ENCODE measurements at places on chromosomes 2 and 18. TPM values are rescaled to one million over a fixed set of nuclear protein-coding genes. Genes with fewer than 3 reads are reported as not detected.
A peak's percentile ranks its signal among the peaks of the same experiment; 100 is the strongest.

CABYR gene
- total RNA-seq = 0.52 TPM

ITGB6 gene
- not detected for total RNA-seq

SLC66A3 gene
- total RNA-seq = 16.1 TPM

TUBB8B gene
- total RNA-seq = not detected

EVX2 gene
- not detected for total RNA-seq

USP34 gene
- total RNA-seq = 46.9 TPM

GRCh38 chr2:97708048-97708380 lies 5.4 kb upstream of the ZAP70 start:
- no peak for DNase-seq

GRCh38 chr2:28108143-28108542 lies 217.6 kb downstream of the BABAM2 start:
- DNase-seq = no peak

DNA sequence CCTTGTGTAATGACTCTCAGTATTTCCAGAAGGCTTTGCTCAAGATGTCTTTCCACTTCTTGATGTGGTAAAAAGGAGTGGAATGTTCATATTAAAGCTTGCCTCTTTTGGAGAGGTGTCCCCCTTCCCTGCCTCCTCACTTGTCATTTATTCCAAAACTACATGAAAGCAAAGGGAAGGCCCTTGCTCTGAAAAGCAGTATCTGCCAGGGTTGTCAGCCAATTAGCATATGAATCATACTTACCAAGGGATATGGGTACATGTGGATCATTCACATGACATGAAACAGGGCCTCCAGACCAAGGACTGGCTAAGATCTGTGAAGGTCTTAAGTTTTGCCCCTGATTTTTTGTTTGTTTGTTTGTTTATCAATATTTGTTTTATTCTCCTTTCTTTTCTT lies 31.3 kb downstream of the ANXA4 start:
- peak; percentile 37 for DNase-seq

GRCh38 chr18:61731693-61732376 lies 161.0 kb downstream of the RNF152 start:
- no peak for DNase-seq

GRCh38 chr2:105455488-105456003 lies 56.7 kb upstream of the FHL2 start:
- peak; percentile 94 for DNase-seq

- no peak for DNase-seq
Measured at GRCh38 chr2:118923371-118923770, 18.6 kb upstream of the MARCO start.

- DNase-seq = no peak
Measured at GRCh38 chr2:236306825-236307540, 42.8 kb upstream of the ASB18 start.

GRCh38 chr2:113901943-113902342 lies 12.1 kb downstream of the ACTR3 start:
- no peak for DNase-seq

DNA sequence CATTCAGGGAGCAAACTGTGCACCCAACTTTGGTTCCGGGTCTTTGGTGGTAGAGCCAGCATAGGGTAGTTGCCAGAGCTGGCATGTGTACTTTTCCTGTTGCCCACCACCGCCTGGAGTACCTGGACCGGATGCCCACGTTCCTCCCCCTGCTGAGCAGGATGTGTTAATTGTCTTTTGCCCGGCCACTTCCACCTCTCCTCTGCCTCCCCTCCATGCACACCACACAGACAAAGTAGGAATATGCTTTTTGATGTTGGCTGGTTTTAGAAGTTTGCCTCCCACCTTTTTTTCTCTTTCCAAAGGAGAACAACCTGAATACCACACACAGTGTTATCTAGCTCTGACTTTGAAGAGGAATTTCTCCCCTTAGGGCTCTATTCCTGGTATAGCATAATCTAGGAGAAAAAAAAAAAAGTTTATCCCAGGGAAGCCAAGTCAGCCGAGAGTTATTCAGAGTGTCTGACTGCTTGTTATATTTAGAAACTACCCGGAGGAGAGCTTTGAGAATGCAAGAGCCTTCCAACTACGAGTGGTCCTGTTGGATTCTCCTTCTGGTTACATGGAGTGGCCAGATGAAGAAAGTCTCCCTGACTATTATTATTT lies 111.9 kb downstream of the SETBP1 start:
- DNase-seq = no peak

DNA sequence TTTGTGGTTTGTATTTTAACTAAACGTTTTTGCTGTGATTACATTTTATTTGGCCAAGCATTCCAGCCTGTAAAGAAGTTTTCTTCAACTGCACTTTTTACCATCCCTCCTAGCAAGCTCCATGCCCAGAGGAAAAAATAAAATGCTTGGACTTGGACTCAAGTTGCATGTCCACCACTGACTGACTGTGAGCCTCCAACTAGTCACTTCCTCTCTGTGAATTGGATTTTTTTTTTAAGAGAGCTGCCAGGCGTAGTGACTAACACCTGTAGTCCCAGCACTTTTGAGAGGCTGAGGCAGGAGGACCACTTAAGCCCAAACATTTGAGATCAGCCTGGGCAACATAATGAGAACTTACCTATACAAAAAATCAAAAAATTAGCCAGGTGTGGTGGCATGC lies 1185.2 kb upstream of the PIK3C3 start:
- no peak for DNase-seq

DNA sequence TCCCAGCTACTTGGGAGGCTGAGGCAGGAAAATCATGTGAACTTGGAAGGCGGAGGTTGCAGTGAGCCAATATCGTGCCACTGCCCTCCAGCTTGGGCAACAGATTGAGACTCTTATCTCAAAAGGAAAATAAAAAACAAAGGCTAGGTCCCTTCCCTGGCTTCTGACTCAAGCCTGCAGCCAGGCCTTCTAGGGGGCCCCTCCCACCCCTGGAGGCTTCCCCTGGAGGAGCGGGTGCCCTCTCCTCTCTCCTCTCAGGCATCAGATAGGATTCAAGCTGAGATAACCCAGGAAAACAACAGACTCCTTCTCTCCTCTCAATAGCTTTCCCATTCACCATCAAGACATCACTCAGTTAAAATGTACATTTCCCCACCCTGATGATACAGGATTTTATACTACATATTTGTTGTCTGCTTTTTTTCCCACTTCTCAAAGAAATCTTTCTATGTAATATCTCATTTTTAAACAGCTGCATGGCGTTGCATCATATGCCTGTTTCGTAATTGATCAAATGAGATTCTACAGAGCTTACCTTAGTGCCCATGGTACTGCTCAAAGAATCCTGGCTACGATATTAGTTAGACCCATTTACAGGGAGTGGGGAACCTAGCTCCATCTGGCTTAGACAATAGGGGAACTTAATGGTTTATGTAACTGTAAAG lies 20.6 kb upstream of the C2orf72 start:
- no peak for DNase-seq

GRCh38 chr2:149089068-149089467 lies 50.6 kb downstream of the LYPD6B start:
- no peak for DNase-seq

DNA sequence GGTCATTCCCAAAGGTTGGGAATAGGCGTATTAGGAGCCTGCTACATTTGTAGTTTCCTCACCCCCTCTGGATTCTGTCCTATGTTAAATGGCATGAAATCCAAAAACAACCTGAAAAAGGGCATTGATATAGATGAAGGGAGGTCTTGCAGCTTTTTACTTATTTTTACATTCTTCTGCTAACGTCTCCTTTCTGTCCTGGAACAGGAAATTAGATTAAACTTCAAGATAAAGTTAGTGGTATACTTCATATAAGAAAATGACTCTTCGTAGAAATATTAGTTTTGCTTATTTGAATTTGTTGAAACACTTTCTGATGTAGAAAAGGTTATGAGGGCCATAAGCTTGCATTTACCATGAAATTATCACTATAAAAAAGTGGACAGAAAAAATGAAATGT lies 694.5 kb downstream of the ADCYAP1 start:
- DNase-seq = no peak

- peak; percentile 23 for DNase-seq
Measured at GRCh38 chr2:62568983-62569837, 63.2 kb upstream of the TMEM17 start.

DNA sequence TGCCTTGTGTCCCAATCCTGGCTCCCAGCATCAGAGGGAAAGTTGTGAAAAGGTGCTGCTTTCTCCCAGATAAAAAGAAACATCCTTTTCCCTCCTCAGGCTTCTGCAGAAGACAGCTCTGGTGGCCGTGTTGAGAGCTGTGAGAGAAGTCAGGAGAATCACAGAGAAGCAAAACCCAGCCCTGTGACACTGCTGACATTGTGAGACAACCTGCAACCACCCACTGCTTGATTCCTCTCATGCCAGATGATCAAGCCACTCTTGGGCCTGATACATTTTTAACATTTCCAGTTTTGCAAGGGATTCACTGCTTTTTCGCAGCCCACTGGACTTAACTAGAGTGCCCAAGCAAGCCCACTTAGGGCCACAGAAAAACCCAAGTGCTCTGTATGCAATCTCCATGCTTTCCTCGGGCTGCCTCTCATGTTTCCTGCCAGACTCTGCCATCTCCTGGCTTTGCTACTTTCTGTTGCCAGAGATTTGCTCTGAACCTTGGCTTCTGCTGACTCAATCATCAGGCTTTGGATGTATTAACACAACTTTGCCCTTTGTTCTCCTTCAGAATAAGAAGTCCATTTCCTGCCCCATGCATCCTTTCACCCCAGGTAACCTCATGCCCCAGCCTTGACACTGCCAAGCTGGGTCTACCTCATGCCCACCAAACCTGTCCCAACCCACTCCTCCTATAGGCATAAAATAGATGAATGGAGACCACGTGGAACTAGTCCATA lies 24.9 kb upstream of the TTR start:
- DNase-seq = no peak

- DNase-seq = no peak
Measured at GRCh38 chr2:187316040-187316439, 132.0 kb downstream of the CALCRL start.

DNA sequence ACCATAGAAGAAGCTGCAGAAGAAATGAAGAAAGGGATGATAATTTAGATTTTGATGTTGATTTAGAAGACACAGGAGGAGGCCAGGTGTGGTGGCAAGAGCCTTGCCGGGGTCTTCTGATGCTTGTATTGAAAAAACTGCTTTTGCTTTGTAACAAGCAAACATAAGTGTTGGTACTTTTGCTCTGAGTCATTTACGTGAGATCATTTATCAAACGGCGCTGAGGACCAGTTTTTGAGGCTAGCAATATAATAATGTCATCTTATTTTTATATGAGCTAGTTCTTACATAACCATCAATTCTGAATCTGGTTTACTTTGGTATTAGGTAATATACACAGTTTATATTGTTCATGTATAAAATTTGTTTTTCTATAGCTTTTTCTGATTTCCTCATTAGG lies 30.6 kb downstream of the SPTBN1 start:
- no peak for DNase-seq

- no peak for DNase-seq
Measured at GRCh38 chr18:44816477-44816876, 135.8 kb downstream of the SETBP1 start.
